ENCODE measurements at places on chromosomes 13 and 19. TPM values are rescaled to one million over a fixed set of nuclear protein-coding genes. Genes with fewer than 3 reads are reported as not detected.

Gene HRC
- not detected for total RNA-seq

Gene MTIF3
- total RNA-seq: 86.5 TPM

Gene TEAD2
- total RNA-seq: 19.2 TPM

Gene PGLYRP2
- not detected for total RNA-seq

Gene AZU1
- total RNA-seq: not detected

Gene COX6B2
- not detected for total RNA-seq

Gene EGLN2
- total RNA-seq: 64.2 TPM

Gene CEACAM20
- total RNA-seq: not detected

Gene AMH
- 1.8 TPM for total RNA-seq

Gene KLHL1
- not detected for total RNA-seq

Gene ZNF761
- 11.5 TPM for total RNA-seq

Gene FFAR2
- total RNA-seq: not detected

Gene ZNF773
- total RNA-seq: 15.6 TPM

Gene OR10H2
- not detected for total RNA-seq

Gene GTPBP3
- 12.1 TPM for total RNA-seq

Gene CDX2
- not detected for total RNA-seq

Gene AKT2
- 132 TPM for total RNA-seq

Gene KLC3
- not detected for total RNA-seq

Gene ADGRE2
- total RNA-seq: not detected

Gene RPL36
- total RNA-seq: 87.7 TPM

Gene SIGLEC8
- not detected for total RNA-seq

Gene FGF21
- total RNA-seq: not detected

Gene RB1
- total RNA-seq: 23.3 TPM

Gene CHERP
- 8.0 TPM for total RNA-seq

Gene ZSCAN4
- total RNA-seq: not detected

Gene KIR3DL1
- not detected for total RNA-seq

Gene CCNE1
- 5.6 TPM for total RNA-seq

Gene GRK1
- not detected for total RNA-seq

Gene NLRP13
- total RNA-seq: not detected

Gene CCDC169
- 4.1 TPM for total RNA-seq

Gene CYP2F1
- total RNA-seq: not detected

Gene CYP2S1
- not detected for total RNA-seq

Gene ZNF490
- total RNA-seq: 7.4 TPM

Gene CEACAM16
- total RNA-seq: not detected

Gene GARIN5A
- not detected for total RNA-seq

Gene PEAK3
- not detected for total RNA-seq

Gene UCHL3
- 44.9 TPM for total RNA-seq

Gene NLRP11
- not detected for total RNA-seq

Gene BICRA
- total RNA-seq: 1.1 TPM

Gene MCF2L
- total RNA-seq: 8.0 TPM

Gene ZNF813
- total RNA-seq: 4.0 TPM
